ENCODE measurements at places on chromosomes 4 and X.

DNA sequence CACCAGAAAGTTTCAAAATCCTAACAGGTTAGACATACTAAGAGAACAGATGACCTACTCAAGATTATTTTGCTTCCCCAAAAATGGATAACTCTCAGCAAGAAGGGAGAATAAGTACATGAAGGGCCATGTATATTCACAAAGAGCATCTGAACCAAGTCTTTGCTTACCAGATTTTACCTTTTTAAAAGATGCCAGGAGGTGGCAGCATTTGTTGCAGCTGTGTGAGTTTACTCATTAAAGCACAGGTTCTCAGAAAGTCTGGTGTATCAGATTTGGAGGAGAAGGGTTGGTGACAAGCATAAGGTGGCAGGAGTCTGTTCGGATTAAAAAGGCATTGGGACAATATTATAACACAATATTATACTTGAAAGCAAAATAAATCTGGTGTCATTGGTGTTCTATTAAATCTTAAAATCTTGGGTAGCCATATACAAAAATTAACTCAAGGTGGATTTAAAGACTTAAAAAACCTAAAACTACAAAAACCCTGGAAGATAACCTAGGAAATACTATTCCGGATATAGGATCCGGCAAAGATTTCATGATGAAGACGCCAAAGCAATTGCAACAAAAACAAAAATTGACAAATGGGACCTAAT is 51.3 kb upstream of the NFKB1 start:
- no peak for DNase-seq

DNA sequence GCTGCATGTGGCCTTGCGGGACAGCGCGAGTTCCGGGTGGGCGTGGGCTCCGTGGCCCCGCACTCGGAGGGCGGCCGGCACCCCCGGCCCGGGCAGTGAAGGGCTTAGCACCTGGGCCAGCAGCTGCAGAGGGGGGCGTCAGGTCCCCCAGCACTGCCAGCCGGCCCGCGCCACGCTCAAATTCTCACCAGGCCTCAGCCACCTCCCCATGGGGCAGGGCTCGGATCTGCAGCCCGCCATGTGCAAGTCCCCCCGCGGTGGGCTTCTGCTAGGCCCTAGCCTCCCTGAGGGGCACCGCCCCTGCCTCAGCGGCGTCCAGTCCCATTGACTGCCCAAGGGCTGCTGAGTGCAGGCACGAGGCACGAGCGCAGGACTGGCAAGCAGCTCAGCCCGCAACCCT is 2.6 kb upstream of the MCUB start:
- no peak for DNase-seq

GRCh38 chrX:69238114-69238886 is 73.0 kb upstream of the PJA1 start:
- peak; percentile 51 for DNase-seq

- no peak for DNase-seq
Observed at GRCh38 chr4:41213625-41214135, 662 bp downstream of the APBB2 start.

GRCh38 chr4:166657261-166657660 is 577.0 kb downstream of the SPOCK3 start:
- DNase-seq: no peak

DNA sequence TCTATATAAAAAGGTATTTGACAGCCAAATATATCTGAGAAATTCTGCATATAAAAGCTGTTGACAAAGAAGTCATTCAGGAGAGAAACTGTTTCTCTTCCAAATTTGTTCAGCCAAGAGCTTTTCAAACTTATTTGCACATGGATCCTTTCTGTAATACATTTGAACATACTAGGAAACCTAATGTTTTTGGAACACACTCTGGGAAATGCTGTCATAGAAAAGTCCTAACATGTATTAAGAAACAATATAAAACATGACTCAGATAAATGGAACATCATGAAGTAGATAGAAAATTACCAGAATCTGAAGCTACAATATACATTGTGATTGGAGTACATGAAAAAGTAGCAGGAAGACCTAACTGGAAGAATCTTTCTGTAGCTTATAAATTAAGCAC is 781.5 kb upstream of the EPHA5 start:
- no peak for DNase-seq

DNA sequence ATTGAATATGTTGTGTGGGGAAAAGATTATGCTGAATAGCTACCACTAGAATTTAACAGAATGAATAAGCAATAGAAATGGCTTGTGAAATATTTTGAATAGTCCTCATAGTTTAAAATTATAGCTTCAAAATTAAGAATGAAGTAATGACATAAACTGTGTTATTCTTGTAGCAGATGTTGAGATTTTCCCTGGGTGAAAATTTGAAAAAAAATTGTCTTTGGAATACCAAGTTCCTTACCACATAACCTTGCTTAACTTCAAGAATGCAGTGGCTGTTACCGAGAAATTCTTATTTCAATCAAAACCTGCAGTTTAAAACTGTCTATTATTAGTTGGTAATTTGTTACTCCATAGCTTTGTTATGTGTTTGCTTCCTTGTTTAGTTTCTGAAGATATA is 1268.6 kb downstream of the RAPGEF2 start:
- no peak for DNase-seq

DNA sequence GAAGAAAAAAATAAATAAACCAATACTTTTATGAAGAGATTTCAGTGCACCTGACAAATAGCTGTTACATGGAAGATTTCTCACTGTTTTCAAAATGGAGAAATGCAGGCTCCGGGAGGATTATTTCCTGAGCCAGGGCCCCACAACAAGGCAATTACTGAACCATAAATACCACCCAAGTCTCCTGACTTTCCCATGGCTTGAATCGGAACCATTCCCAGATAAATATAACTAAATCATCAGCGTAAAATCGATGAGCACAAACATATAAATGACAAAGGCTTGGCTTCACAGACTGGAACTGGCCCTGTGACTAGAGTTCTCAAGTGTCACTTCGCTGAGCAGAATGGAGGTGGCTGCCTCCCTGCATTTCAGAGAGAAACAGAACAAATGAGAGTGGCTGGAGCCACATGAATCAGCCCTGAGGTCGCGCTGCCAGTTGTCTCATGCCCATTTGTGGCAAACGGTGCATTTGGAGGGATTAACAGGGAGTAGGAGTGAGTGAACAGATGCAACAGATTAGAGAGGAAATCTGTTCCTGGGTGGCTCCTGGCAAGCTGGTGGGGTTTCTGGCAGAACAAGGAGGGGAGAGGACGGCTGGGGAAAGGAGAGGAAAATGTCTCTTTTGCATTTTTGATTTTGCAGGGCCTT is 57.3 kb upstream of the STIM2 start:
- DNase-seq: peak; percentile 50

DNA sequence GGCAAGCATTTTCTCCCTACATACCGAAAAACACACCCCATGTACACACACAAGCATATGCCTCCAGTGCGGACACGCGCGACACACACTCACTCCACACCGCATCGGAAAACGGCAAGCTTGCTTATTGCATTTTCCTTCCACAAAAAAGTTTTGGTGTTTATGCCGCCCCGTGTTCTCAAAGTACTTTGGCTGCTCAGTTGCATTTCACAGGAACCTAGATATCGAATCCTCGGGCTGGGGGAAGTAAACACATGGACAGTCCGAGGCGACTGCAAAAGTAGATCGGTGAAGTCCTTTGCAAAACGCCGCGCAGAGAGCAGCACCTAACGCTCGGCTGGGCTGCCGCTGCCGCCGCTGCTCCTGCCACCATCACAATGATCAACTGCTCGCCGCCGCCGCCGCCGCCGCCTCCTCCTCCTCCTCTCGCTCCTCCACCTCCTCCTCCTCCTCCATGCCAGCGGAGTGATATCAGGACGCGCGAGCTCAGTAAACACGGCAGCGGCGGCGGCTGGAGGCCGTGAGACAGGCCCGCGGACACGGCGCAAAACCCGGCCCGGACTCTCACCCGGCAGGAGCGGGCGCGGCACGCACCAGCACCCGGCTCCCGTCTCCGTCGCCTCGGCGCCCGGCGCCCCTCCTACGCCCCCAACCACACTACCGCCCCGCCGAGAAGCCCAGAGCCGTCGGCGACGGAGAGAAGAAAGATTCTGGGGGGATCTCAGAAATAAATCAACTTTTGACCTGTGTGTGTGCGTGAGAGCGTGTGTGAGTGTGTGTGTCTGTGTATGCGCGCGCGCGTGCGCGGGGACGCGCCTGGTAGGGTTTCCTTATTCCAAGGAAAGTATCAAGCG is at the start of gene MAML3:
TSS of gene MAML3 (minus strand) at position 467 of the 854 bp plus-strand sequence. CDS start 857 bp downstream, outside the sequence.
- peak; percentile 45 for DNase-seq

DNA sequence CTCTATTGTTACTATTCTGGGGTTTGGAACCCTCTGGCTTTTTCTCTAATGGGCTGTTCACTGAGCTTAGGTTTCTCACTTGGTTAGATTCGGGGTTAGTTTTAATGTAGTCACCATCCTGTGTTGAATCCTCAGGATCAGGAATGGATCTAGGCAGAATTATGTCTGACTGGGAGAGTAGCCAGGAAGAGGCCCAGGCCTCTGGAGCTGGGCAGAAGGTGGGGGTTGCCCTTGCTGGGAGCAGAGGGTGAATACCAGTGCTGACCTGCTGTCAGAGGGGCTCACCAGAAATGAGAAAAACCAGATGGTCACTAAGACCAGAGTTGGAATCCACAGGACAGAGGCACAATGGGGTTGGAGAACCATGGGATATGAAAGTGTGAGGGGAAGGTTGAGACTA is 126.6 kb upstream of the SLC4A4 start:
- DNase-seq: no peak

DNA sequence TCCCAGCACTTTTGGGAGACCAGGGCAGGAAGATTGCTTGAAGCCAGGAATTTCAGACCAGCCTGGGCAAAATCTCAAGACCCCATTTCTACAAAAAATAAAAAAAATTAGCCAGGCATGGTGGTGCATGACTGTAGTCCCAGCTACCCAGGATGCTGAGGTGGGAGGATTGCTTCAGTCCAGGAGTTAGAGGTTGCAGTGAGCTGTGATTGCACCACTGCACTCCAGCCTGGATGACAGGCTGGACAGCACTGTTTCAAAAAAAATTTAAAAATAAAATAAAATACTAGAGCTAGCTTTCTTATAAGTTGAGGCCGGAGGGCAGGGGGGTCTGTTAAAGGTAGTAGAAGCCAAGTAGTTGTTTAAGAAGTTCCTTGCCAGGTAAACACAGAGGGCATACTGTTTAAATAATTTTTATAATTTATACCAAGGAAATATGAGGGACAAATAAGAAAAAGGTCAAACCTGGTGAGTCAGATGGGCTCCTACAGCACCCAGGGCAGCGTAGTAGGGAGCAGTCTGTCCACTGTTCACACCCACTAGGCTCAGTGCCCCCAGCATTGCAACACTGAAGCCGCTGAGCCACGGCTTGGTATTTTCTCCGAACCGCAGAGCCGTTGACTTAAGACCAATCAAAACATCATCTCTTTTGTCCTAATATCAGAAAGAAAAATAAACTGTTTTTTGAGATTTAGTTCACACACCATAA is 17.3 kb downstream of the COQ2 start:
- no peak for DNase-seq

GRCh38 chrX:146433771-146434170 is 375.8 kb upstream of the CXorf51B start:
- no peak for DNase-seq

- DNase-seq: no peak
Observed at GRCh38 chr4:3792813-3793212, 26.6 kb downstream of the ADRA2C start.

- peak; percentile 40 for DNase-seq
Observed at GRCh38 chr4:92847026-92847425, 543.3 kb downstream of the GRID2 start.

- DNase-seq: peak; percentile 12
Observed at GRCh38 chr4:48913346-48913745, 6.8 kb upstream of the OCIAD2 start.

- no peak for DNase-seq
Observed at GRCh38 chr4:31294655-31295480, 574.7 kb downstream of the PCDH7 start.

DNA sequence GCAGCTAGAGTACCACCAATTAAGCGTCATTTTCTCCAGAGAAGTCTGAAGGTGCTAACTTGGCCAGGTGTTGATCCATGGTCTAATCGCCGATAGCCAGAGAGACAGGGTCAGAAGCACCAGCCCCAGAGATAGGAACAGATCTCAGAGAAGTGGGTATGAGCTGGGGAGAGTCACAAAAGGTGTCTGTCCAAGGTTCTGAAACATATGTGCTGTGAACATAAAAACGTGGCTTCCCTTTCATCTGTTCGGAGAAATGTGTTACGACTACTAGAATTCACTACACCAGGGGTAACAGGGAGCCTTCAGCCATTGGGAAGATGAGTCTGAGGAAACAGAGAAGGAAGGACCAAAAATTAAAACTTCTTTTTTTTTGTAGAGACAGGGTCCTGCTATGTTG is 91.3 kb downstream of the FBXL5 start:
- DNase-seq: no peak

GRCh38 chr4:109511414-109511813 is 48.6 kb upstream of the MCUB start:
- DNase-seq: no peak

DNA sequence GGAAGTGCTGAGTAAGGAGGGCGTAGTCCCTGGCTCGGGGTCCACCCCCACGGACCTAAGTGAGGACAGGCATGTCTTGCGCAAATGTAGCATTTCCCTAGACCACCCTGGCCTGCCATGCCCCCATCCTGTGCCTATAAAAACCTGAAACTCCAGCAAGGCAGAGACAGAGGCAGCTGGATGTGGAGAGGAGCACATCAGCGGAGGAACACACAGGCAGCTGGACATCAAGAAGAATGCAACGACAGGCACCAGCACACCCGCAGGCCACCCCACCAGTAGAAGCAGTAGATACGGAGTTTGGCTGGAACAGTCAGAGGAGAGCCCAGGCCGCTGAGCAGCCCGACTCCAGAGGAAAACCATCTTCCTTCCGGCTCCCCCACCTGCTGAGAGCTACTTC is 345.9 kb downstream of the FSTL5 start:
- DNase-seq: no peak

- no peak for DNase-seq
Observed at GRCh38 chr4:185738038-185738552, 73.9 kb downstream of the SORBS2 start.

GRCh38 chr4:81946996-81947395 is 426.8 kb downstream of the HNRNPD start:
- no peak for DNase-seq

DNA sequence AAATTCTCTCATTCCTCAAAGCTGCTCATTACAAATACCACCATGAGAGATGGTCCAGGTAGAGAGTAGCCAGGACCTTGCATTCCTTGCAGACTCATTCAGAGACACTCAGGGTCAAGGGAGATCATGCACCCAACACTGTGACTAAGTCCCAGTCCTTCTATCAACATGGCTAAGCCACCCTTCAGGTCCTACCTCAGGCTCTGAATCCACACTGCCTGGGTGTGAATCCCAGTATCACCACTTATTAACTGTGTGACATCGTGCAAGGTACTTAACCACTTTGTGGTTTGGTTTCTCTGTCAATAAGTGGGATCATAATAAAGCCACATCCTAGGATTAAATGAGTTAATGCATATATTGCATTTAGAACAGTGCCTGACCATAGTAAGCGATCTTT is 124.1 kb upstream of the NEIL3 start:
- DNase-seq: no peak

GRCh38 chr4:1407657-1408333 is 1.6 kb upstream of the NKX1-1 start:
- DNase-seq: no peak

DNA sequence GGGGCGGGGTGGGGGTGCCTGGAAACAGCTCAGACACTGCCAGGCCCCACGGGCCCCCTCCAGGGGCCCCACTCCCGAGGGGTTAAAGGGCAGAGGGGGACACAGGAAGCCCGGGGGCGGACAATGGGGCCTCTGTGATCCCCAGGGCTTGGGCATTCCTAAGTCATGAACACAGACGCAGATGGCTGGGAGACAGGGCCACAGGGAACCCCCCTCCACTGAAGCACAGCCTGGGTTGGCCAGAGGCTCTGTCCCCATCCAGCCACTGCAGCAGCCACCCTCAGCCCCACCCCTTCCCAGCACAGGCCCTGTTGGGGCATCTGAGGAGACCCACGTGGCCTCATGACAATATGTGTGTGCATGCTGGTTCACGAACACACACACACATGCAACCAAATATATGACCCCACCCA is 3.9 kb downstream of the L1CAM start:
- DNase-seq: no peak
